ENCODE measurements at places on chromosomes 1 and 21.
A peak's percentile ranks its signal among the peaks of the same experiment; 100 is the strongest.

- no peak for DNase-seq
These were observed 60.7 kb upstream of the BTG3 start for GRCh38 chr21:17673261-17674020.

DNA sequence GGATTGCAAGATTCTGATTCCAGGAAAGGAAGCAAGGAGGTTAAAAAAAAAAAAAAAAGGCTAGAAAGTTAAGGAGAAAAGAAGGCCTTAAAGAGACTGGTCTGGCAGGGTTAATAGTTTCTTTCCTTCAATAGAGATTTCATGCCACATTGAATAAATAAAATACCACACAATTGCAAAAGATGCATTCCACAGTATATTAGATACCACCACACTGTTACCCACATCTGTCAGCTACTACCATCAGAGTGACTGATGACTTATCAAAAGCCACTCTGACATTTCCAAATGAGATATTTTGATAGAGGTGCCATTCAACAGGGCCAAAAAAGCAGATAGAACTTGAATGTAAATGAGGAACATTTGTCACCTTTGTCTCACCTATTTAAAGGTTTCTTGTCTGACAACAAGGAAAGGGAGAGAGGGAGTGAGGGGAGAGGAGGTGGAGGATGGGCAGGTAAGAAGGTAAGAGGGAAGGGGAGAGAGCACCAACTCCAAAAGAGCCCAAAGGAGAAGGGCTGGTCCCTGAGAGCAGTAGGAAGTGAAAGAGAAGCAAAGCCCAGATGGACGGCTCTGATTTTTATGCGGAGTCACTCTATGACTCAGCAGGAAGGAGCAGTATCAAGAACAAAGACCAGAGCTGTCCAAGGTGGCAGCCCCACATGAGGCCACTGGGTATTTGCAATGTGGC, 38.3 kb downstream of the LRRN2 start:
- DNase-seq, result no peak

DNA sequence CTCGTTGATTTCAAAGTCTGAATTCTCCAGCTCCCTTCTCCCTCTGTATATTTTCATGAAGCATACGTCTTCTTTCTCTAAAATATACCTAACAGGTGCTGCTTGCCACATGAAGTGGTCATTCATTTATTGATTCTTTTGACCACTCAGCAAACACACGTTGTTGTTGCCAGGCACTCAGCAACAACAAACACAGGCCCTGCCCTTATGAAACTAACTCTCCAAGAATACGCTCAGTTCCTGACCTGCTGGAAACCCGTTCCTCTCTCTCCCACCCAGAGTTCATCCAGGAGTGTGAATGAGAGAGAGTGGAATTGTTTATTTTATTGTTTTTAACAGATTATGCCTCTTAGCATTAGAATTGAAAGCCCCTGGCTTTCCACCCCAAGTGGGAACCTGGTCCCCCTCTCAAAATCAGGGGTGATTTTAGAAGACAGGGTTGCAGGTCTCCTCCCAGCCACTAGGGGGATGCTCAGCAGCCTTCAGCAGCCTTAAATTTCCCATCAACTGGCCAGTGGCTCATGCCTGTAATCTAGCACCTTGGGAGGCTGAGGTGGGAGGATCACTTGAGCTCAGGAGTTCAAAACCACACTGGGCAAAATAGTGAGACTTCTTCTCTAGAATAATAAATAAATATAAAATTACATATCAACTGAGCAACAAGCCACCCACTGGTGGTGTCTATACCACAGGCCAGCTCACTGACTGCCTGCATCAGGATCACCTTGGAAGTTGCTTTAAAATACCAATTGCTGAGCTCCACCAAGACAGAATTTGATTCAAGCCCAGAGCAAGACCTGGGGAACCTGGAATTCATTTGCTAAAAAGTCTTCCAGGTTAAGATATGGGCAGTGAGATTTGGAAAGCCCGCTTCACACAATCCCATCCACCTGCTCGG, 181.0 kb upstream of the KLHDC7A start:
- DNase-seq, result no peak

DNA sequence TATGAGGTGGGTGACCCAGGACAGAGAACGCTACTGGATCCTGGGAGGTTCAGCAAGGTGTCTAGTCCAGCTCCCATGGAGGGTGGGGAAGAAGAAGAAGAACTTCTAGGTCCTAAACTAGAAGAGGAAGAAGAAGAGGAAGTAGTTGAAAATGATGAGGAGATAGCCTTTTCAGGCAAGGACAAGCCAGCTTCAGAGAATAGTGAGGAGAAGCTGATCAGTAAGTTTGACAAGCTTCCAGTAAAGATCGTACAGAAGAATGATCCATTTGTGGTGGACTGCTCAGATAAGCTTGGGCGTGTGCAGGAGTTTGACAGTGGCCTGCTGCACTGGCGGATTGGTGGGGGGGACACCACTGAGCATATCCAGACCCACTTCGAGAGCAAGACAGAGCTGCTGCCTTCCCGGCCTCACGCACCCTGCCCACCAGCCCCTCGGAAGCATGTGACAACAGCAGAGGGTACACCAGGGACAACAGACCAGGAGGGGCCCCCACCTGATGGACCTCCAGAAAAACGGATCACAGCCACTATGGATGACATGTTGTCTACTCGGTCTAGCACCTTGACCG, 8.6 kb upstream of the PIGV start:
- no peak for DNase-seq

DNA sequence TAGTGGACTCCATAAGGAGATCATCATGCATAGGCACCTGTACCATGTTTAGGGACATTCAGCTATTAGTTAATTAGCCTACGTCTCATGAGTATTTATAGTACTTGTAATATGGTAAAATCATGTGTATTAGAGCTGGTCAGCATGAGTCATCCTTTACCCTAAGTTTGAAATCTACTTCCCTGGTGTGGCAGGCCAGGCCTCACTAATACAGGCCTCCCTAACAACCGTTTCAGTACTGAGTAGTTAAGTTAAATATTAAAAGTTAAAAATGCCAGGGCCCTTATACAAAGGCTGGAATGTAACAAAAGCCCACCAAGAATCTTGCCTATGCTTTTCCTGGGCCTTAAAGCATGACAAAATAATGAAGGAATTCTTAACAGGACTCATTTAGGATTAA, 356.3 kb upstream of the DPYD start:
- DNase-seq, result peak; percentile 2

- no peak for DNase-seq
These were observed 28.4 kb downstream of the DMBX1 start for GRCh38 chr1:46517932-46518498.

DNA sequence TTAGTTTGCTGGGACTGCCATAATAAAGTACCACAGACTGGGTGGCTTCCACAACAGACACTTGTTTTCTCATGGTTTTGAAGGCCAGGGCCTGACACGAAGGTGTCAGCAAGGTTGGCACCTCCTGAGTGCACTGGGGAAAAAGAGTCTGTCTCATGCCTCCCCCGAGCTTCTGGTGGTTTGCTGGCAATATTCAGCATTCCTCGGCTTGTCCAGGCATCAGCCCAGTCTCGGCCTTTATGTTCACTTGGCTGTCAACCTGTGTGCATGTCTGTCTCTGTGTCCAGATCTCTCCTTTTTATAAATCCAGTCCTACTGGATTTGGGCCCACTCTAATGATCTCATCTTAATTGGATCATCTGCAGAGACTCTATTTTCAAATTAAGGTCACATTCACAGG, 72.6 kb downstream of the DOP1B start:
- DNase-seq, result no peak

GRCh38 chr1:27864264-27864895, 8.0 kb upstream of the THEMIS2 start:
- DNase-seq, result no peak

DNA sequence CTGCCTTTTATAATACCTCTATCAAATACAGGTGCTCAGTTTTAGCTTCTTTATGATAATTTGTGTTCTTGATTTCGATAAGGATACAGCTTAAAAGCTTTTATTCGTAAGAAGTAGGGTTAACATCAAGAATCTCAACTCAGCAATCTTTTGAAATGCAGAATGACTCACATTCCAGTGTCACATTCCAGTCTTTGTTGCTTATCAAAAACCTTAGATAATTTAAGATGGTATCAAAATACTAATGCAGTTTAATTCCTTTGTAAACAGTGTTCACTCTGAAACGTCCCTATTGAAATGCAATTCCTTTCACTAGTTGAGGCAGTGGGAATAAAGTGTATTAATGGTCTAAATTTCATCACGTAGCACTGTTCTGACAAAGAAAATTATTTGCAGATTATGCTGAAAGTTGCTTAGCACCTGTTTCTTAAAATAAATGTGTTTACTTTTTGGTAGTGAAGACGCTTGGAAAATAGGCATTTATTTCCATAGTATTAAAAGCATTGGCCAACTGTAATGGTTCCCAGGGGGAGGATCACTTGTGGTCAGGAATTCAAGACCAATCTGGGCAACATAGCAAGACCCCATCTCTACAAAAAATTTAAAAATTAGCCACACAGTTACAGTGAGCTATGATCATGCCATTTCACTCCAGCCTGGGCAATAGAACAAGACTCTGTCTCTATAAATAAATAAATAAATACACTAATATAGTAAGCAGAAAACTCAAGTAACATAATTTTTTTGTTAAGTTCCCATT, 10.1 kb upstream of the CNN3 start:
- no peak for DNase-seq

DNA sequence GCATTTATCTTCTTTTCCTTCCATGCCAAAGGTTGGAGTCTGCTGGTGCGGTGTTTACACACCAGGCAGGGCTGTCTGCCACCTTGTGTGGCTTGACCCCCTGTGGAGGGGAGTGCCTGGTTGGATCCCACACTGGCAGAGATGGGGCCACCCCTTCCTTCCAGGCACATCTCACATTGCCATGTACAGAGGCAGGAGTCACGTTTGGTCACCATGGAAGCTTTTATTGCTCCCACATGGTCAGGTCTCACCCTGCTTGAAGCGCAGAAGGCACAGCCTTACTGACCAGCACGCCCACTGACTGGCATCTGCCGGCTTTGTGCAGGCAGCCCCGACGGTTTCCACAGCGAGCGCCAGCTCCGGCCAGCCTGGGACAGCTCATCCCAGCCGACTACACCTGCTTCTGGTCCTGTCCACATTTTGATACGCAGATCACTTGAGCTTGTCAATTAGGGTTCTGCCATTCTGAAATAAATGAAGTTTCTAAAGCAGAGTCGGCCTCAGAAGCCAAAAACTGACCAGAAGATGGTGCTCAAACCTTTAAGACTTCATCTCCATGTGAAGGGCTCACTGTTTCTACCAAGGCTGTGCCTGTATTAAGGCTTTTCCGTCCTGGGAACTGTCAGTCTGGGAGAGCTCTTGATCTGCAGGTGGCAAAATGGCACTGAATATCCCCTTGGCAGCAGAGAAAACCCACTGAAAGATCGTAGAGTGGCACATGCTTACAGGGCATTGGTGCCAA, 35.6 kb upstream of the EPHA8 start:
- peak; percentile 28 for DNase-seq
